ENCODE measurements at places on chromosomes 2 and 18.

DNA sequence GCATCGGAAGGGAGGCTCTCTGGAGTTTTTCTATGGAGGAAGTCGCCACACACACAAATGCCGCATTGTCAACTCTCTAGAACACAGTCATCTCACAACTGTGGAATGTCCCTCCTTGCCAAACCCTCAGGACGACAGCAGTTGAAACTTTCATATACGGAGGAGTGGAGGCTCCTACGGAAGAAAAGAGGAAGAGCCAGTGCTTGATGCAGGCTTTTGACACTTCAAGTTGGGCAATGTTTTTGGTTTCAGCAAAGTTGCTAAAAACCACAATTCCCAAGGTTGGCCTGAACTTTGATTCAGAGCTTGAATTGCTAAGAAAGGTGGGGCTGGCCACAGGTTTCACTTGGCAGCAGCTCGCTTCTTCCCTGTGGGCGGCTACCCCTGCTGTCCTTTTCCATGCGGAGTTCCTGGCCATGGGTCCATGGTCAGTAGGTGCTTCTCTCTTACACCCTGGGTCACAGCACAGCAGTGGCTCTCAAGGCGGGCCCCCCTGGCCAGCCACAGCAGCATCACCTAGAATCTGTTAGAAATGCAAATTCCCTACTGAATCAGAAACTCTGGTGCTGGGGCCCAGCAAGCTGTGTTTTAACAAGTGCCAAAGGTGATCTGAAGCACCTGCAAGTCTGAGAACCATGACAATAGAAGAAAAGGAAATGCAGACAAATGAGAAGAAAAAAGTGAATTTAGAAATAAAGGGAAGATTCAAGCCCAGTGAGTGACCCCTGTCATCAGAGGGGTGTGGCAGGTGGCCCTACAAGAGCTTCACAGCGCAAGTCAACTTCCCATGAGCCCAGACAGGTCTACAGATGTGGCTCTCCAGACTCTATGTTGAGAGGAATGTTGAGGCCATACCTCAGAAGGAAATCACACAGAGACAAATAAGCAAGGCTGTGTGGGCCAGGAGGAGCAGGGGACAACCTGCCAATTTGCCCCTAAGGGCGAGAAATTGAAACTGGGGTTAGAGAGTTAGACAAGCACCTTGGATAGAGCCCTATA, 856.4 kb downstream of the RNF144A start:
- DNase-seq = no peak

DNA sequence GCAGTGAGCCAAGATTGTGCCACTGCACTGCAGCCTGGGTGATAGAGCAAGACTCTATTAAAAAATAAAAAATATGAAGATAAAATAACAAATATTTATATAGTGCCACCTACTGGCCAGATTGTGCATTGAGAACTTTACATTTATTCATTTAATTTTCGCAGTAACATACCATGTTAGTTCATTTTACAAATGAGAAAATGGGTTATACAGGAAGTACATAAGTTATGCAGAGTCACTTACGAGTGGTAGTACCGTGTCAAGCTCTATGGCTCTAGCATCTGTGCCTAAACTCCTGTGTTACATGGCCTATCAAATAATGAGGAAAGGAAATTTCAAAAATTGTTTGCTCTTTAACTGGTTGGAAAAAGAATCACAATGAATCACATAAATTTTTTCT, 27.9 kb downstream of the RIF1 start:
- DNase-seq = peak; percentile 25

GRCh38 chr2:60213865-60214625, 339.4 kb downstream of the BCL11A start:
- peak; percentile 23 for DNase-seq

DNA sequence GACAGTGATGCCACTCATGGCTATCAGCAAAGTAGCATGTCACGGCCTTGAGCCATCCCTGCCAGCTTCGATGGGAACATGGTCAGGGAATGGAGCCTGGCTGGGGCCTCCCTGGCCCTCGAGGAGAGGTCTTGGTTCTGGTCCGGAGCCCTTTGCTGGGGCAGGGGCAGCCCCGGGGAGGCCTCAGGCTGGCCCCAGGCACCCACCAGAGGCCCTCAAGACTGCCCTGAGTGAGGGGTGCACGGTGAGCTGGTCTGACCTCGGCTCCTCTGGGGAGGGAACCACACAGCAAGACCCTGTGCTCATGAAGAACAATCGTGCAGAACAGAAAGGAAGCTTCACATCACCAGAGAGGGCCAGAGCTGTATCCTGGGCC, 75.2 kb upstream of the OTOS start:
- DNase-seq = no peak

DNA sequence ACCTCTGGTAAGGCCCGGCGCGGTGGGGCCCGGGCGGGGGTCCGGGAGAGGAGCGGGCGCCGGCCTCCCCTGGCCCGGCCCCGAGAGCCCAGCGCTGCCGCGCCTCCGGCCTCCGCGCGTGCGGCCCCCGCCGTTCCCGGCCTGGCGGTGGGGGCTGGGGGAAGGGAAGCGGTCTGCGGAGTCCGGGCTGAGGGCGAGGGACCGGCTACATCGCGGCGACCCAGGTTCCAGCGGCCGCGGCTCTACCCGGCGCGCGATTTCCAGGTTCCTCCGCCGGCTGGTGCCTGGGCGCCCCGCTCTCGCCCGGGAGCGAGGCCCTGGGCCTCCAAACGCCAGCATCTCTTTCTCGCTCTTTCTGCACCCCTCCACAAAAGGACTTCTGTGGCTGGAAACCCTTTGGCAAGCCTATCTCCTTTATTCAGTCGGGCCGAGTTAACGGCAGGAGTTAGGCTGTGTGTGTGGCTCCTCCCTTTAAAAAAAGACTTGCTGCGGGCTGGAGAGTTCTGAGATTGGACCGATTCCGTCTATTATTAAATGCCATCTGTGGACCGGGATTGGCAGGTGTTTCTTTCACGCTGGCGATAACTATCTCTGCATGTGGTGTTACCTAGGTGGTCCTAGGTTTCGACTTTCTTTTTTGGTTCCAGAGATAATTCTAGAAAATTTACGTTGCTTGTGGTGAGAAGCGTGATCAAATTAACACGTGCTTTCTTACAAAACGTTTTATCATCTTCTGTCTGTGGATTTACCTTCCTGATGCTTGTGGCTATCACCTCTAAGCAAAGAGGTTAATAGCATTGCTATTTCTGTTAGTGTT, 592 bp downstream of the ME2 start:
- DNase-seq = peak; percentile 22

- no peak for DNase-seq
These were observed 39.2 kb downstream of the MYO7B start for GRCh38 chr2:127574656-127575055.

- no peak for DNase-seq
These were observed 62.0 kb downstream of the RPL31 start for GRCh38 chr2:101064125-101064502.

GRCh38 chr2:211957799-211958198, 580.8 kb downstream of the ERBB4 start:
- no peak for DNase-seq

DNA sequence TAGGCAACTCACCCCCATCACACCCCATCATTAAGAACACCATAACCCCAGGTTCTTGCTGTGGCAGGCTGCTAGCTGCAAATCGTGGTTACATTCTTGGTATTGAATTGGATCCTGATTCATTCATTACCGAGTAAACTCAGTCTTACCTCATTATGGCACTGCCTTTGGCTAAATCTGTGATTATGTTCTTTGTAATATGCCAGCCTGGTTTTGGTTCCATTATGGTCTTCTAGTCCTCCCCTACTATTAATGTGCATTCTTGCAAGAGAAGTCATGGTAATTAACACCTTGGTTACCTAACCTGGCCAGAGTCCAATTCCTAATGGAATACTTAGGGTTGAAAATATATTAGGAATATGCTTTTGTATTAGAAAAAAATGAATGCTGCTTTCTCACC, 258.9 kb upstream of the APCDD1 start:
- DNase-seq = no peak

- DNase-seq = no peak
These were observed 68.1 kb downstream of the GNAL start for GRCh38 chr18:11757084-11757590.

- DNase-seq = no peak
These were observed 31.0 kb downstream of the ABCA12 start for GRCh38 chr2:215107216-215108056.
